ENCODE measurements at places on chromosomes 16 and 17.

DNA sequence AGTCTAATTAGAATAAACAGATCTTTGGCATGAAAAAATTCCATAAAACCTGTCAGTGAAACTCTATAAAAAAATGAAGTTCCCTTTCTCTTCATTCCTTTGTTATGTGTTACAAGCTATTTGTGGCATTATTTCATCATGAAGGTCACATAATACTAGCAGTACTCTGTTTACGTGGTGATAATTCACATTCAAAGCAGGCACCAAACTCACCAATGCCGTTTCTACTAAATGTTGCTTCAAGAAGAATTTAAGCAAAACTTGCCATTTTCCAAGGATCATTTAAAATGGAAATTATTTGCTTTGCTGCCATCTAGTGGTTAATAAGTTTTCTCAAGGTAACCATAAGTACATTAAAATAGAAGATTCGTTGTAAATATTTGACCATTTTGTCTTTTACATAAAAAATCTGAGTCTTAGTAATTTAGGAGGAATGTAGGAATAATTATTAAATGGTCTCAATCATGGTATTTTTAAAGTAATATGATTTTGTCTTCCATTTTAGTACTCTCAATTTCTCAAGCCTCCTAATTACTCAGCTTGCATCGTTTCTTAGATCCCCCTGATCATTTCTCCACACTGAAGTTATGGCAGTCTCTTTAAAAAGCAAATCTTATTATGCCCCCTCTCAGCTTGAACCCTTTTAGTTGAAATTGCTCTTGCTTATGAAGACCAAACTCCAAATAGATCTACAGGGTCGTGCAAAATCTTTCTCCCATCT lies 80.8 kb downstream of the OMG start:
- peak; percentile 70 for DNase-seq

GRCh38 chr17:38918129-38918913 lies 7.1 kb upstream of the LASP1NB start:
- DNase-seq: no peak

DNA sequence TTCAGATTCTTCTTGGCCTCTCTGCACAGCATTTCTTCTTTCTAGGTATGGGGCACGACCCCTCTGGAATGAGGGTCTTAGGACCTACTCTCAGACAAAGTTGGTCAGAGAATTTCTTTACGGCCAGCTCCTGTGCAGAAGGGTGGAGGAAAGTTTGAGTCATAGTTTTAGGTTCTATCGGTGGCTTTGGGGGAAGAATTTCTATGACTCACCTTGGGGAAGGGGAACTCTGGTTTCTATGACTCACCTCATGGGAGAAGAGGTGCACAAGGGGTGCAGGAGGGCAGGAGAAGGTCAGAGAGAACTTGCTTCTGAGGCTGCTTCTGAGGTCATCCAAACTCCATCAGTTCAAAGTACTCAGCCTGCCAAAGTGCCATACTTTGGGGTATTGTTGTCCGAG lies 2.5 kb upstream of the ABCC12 start:
- DNase-seq: peak; percentile 99

GRCh38 chr16:12349936-12350850 lies 373.7 kb downstream of the SNX29 start:
- no peak for DNase-seq

GRCh38 chr17:28447396-28447760 lies 26.1 kb upstream of the SLC13A2 start:
- no peak for DNase-seq

- no peak for DNase-seq
These were observed 4.7 kb upstream of the NLRC5 start for GRCh38 chr16:56984639-56985038.

GRCh38 chr17:77513045-77513444 lies 372.3 kb downstream of the SEC14L1 start:
- DNase-seq: no peak

GRCh38 chr16:11296706-11297491 lies 15.8 kb upstream of the PRM1 start:
- no peak for DNase-seq

- no peak for DNase-seq
These were observed 55.9 kb downstream of the WDR45B start for GRCh38 chr17:82592289-82592766.

DNA sequence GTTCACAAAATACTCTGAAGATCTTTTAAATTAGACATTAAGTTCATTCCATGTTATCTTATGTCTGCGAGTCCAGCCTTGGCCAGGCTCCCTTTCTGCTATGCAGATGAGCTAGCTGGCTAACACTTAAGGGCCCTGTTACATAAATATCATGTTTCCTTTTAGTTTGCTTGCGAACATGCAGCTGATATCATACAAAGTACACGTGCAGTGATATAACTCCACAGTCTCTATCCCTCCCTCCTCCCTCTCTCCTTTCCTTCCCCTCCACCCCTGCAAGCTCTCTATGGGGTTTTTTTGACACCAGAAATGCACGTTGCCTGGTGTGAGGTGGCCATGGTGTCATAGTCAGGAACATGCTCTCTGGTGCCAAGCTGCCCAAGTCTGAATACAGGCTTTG lies 46.1 kb downstream of the ARHGAP17 start:
- DNase-seq: no peak

All from M059J (cell line).